Stimulated activated CD8-positive, alpha-beta memory T cell treated with anti-CD3 and anti-CD28 coated beads, Interleukin-2, amount 100 ng/mL, for 1 hour (primary cell): ENCODE measurements at places on chromosomes 16 and 17.

DNA sequence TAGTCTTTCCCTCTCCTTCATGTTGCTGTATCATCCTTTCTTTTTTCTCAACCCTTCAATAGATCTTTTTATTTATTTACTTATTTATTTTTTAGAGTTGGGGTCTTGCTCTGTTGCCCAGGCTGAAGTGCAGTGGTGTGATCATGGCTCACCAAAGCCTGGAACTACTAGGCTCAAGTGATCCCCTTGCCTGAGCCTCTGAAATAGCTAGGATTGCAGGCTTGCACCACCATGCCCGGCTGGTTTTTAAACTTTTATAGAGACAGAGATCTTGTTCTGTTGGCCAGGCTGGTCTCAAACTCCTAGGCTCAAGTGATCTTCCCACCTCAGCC lies 51.7 kb downstream of the SNX29 start:
- DNase-seq, result no peak

DNA sequence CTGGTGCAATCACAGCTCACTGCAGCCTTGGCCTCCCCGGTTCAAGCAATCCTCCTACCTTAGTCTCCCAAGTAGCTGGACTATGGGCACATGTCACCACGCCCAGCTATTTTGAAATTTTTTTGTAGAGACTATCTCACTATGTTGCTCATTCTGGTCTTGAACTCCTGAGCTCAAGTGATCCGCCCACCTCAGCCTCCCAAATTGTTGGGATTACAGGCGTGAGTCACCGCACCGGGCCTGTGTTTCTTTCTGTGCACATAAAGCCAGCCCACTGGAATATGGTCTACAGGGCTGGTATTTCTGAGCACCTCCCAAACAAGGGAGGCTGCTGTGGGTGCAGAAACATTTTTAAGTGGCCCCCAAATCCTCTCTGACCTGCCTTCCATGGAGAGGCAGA lies 8.4 kb downstream of the TMEM95 start:
- DNase-seq, result no peak

- no peak for DNase-seq
These were observed 285.6 kb downstream of the FTO start for GRCh38 chr16:53989597-53989996.

- DNase-seq, result no peak
These were observed 79.7 kb downstream of the VAT1L start for GRCh38 chr16:77868052-77868451.

GRCh38 chr17:51499897-51500296 lies 239.6 kb downstream of the UTP18 start:
- no peak for DNase-seq

GRCh38 chr16:52434224-52434623 lies 112.7 kb downstream of the TOX3 start:
- no peak for DNase-seq

DNA sequence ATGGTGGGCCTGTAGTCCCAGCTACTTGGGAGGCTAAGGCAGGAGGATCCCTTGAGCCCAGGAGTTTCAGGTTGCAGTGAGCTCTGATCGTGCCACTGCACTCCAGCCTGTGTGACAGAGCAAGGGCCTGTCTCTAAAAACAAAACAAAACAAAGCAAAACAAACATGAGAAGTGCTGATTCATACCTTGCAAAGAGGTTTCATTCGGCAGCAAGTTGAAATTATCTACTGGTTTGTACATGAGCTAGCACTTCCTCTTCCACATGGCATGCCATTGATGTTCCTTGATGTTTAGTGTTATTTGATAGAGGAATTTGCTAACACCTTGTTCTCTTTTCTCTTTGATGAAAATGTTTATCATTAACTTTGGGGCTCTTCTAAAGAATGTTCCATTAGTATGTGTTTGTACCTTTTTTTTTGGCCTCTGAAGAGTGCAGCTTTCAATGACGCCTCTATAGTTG lies 50.6 kb downstream of the SPECC1 start:
- no peak for DNase-seq

DNA sequence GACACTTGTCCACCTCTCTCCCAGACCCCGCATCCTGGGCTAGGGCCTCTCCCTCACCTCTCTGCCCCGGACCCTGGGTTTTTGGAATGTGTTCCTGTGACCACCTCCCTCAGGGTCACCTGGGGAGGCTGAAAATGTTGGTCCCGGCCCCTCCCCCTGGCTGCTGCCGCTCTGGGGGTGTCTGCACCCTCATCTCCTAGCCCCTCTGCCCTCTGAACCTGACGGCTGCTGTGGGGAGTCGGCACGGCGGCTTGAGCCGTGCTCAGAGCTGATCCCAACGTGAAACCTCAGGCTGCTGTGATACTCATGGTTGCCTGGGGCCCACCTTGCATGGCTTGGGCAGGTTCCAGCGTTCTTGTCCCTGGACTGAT lies 42.8 kb downstream of the ADCY7 start:
- DNase-seq, result no peak
